Heart right ventricle (tissue), 16 donors: ENCODE measurements at places on chromosomes 5 and 9. TPM values are rescaled to one million over a fixed set of nuclear protein-coding genes. Genes with fewer than 3 reads are reported as not detected.

- no peak for DNase-seq
Measured at GRCh38 chr5:122880749-122881148, 35.3 kb downstream of the SNX24 start.

- peak; percentile 67 for DNase-seq
Measured at GRCh38 chr9:137407590-137408300, 15.2 kb downstream of the EXD3 start.

Gene MYMK
- not detected for total RNA-seq

Gene SPATA31E1
- not detected for total RNA-seq

DNA sequence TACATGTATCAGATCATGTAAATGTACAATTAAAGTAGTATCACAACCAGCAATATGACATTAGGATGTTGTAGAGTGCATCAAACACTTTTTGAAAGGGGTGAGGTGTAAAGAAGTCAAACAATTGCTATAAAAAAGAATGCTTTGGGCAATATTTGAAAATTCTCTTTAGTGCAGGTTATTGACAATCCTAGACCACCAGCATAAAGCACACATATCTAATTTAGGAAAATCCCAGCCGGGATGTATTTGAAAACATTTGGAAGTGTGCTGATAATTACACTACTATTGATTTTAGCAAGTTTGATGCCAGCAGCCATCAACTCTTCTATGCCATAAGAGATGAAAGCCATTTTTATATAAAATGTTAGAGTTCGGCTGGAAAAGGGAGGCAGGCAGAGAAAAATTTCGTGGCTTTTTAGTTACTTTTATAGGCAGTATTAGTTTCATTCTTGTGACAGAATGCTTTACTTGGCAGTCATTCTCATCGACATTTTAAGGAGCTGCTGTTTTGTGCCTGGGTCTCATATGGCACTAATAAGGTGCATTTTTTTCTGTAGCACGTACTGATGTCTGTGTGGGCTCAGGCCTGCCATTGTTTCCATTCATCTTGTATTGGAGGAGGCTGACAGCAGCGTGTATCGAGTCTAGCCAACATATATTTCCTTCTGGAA, 285.7 kb downstream of the AOPEP start:
- DNase-seq: no peak

DNA sequence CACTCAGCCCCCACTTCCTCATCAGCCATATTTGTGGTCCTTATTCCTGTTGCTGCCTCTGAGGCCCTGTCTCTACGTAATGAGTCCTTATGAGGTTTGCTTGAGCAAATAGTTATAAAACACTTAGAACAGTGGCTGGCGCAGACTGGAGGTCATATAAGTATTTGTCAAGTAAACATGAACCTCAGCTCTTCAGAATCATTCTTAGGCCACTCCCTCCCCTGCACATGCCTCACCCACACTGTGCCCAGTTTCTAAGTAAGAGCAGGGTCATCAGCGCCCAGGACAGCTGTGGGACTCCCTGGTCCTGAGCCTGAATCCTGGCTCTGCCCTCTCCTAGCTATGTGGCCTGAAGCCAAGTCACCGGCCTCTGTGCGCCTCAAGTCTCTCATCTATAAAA, 4.0 kb downstream of the ST6GALNAC4 start:
- DNase-seq: no peak

DNA sequence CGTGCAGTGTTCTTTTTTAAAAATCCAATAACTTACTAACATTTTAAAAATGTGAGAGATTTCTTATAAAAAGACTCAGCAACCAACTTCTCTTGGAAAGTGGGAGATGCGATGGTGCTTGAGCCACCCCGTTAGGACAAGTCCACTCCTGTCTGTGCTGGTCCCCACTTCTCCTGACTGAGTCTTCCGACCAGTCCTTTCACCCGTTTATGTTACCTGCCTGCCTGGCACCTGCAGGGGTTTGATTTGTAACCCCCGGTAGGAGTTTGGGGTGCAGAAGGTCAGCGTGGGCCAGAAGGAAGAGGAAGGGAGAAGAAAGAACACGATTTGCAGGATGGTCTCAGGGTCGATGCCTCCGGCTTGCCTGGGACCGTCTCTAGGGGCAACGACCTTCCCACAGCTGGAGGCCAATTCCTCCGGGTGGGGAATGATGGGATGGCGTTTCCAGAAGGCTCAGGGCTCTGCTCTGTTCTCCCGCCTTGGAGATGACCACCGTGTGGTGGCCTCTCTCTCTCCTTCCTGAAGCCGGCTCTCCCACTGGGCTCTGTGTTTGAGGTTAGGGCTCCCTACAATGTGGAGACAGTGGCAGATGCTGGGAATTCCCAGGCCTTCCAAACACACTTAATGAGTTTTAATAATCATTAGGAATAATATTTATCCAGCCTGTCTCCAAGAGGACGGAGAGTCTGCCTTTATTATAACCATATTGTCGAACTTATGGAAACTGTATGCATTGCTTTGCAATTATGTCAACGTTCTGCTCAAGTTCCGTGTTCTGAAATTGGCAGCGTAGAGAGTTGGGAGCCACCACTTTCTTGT, 14.8 kb downstream of the COL27A1 start:
- no peak for DNase-seq

DNA sequence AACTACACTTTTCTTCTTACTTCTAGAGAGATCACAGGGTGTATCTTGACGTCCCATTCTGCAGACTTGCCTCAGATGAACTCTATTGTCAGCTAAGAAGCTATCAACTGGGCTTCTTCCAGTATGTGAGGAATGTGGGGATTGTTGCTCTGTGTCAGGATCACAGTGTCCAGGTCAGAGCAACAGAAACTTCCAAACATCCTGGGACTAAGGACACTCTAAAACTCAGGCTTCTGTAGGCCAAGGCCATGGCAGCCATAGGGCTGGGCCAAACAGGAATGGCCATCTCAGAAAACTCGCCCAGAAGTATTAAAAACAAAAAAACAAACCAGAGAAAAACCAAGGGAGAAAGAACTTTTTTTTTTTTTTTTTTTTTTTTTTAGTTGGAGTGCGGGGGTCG, 210.0 kb upstream of the CLINT1 start:
- no peak for DNase-seq

DNA sequence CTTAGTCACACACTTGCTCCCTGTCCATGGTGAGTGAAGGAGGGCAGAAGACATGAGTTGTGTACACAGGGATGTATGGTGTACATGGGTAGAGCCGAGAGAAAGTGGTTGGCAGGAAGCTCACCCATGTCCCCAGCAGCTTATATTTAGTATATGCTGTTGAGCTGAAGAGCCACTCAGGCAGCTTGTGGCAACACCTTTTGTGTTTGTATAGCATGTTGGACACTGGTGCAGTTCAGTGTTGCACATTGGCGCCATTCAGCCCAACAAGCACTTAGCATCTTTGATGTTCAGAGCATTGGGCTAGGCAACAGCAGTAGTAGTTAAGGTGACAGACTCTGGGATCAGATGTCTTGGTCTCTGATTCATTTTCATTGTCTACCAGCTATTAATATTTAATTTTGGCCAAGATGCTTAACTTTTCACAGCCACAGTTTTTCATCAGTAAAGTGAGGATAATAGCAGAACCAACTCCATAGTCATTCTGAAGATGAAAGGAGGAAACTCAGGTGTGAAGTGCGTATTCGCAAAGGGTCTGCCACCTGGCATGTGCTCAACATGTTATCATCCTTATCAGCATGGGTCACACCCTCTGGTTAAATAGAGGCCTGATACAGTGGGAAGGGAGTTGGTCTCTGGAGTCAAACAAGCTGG, 184.8 kb downstream of the NR3C1 start:
- DNase-seq: no peak

- DNase-seq: no peak
Measured at GRCh38 chr9:89878003-89878411, 273.2 kb downstream of the GADD45G start.

DNA sequence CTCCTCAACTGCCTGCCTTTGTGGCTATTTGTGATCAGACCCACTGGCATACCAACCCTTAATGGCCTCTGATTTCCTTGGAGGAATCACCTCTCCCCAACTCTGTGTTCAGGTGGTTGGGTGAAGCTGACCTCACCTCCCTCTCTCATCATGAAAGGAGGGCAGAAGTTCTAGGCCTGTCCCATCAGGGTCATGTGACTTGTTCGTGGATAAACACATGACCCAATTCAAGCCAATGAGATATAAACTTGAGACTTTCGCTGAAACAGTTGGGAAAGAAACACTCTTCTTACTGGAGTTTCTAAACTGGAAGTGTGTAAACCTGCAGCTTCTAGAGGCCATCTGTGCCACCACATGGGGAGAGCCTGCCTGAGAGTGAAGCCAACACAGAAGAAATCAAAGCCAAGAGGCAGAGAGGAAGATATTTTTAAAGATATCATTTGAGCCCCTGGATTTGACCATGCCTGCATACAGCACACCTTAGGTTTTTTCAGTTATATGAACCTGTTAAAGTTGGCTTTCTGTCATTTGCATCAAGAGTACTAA, 5.8 kb downstream of the GABBR2 start:
- no peak for DNase-seq

DNA sequence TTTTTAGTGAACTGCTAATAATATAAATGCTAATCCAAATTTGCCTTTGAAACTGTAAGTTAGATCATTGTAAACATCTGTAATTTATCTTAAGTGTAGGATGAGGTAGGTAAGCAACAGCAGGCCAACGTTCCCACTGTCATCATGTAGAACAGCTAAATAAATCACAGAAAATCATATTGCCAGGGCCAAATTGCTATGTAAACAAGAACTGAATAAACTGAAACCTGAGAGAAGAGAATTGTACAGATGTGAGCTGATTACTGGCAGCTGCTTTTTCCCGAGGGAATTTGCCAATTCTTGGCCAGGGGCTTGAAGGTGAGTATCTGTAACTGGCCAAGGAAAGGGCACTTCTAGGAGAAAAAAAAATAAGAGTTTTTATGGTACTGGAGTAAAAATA, 97.6 kb downstream of the CDH10 start:
- no peak for DNase-seq

- no peak for DNase-seq
Measured at GRCh38 chr5:59107692-59108091, 524.8 kb downstream of the RAB3C start.

GRCh38 chr5:1035421-1036405, 27.1 kb downstream of the NKD2 start:
- peak; percentile 6 for DNase-seq

DNA sequence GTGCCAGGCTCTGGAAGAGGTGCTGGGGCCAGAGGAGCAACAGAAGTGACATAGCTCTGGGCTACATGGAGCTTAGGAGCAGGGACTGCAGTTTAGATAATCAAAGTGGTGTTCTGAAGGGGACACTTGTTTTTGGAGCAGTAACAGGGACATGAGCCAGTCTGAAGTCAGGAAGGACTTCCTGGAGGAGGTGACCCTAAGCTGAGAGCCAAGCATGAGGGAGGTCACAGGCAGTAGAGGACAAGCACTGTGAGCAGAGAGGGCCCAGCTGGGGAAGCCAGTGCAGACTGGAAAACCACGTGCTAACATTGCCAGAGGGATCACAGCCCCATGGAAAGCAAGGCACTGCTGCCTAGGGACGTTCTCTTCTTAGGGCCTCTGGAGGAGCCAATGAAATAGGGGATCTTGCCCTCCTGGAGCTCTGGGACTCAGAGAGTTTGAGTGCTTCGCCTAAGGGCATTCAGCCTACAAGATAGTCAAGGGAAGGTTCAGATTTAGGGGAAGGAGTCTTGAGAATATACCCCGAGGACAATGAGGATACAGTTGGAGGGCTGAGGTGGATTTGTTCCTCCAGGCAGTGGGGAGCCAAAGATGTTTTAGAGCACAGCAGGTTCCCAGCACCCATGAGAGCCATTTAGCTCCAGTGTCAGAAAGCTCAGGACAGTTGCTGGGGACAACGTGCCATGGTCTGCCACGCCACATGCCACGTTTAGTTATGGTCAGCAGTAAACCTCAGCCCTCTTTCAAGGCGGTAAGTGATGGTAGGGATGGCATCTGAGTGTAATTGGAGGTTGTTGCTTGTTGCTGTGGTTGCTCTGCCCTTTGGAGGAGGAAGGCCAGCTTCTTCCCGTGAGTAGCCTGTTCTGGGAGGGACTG, 40.5 kb upstream of the SH3PXD2B start:
- DNase-seq: no peak

- no peak for DNase-seq
Measured at GRCh38 chr5:135448791-135449507, 1.8 kb upstream of the DCANP1 start.

Gene GZMA
- 0.83 TPM for total RNA-seq

Gene PCDHB12
- total RNA-seq: 0.99 TPM

DNA sequence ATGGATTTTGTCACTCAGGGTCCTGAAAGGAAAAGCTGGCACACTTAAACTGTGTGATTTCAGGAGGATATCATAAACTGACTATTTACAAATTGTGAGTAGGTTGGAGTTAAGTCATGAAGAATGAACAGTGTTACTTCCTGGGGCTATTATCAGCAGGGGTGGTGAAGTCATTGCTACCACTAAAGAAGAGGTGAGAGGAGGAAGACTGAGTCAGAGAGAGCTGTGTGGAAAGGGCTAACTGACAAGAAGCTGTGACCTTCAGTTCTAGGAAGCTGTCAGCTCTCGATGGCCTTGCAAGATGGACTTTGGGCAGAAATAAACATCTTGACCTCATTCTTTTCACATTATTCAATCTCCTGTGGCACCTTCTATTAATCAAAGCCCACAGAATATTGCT, 72.3 kb upstream of the STARD4 start:
- no peak for DNase-seq

- DNase-seq: no peak
Measured at GRCh38 chr5:73327908-73328455, 120.6 kb downstream of the FOXD1 start.

GRCh38 chr5:81786496-81786895, 35.6 kb upstream of the SSBP2 start:
- no peak for DNase-seq

DNA sequence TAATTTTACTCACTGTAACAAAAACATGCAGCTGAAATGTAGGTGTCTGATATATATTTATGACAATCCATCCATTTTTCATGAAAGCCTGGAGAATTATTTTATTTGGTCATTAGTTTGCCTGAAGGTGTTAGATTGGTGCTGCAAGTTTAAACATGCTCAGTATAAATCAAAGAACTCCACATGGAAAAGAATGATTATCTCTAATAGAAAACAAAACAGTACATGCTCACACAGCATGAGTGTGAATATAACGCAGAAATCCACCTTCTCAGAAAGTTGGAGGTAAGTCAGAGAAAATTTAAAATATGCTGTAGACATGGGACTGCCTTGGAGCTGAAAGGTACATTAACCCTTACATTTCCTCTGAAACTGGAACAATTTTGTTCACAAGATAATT, 165.5 kb upstream of the RGS7BP start:
- DNase-seq: no peak

DNA sequence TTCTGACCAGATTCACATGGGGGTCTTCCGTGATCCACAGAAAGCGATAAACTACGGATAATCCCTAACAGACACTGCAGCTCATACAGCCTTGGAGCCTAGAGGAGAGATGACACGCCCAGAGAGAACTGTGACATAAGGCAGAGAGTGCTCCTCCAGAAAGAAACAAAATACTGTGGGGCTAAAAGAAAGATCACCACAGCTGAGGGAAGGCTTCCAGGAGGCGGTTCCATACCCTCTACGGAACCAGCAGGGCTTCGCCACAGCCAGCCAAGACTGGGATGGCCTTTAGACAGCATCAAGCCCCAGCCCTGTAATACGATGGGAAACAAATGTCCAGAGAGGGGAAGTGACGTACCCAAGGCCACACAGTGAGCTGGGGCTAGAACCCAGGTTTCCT, 19.3 kb downstream of the GPX3 start:
- no peak for DNase-seq
